ENCODE measurements at places on chromosomes 12 and 14.
A peak's percentile ranks its signal among the peaks of the same experiment; 100 is the strongest.

DNA sequence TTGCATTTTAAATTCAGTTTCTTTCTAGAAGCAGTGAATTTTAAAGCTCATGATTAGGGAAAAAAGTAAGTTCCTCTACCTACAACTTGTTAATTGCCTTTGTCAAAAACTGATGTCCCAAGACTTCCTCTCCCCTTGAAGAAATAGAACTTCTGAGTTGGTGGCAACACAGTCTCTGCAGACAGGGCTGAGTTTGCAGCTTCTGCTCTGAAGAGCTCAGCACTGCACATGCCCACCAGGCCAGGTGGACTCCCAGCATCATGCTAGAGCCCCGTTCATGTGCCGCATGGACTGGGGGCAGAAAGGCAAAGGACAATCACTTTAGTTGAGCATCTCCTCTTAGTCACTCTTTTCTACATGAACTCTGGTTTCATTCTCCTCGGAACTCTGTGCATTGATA is 620.1 kb downstream of the VRK1 start:
- DNase-seq, result no peak

- DNase-seq, result no peak
Measured at GRCh38 chr12:82069931-82070514, 288.2 kb downstream of the CCDC59 start.

GRCh38 chr12:105705765-105706164 is 375.3 kb downstream of the C12orf75 start:
- DNase-seq, result peak; percentile 3

GRCh38 chr12:16174282-16174681 is 103.2 kb downstream of the SLC15A5 start:
- DNase-seq, result no peak

- no peak for DNase-seq
Measured at GRCh38 chr14:97788364-97788763, 991.2 kb downstream of the VRK1 start.

GRCh38 chr12:108935159-108935763 is 55.4 kb downstream of the DAO start:
- DNase-seq, result no peak

DNA sequence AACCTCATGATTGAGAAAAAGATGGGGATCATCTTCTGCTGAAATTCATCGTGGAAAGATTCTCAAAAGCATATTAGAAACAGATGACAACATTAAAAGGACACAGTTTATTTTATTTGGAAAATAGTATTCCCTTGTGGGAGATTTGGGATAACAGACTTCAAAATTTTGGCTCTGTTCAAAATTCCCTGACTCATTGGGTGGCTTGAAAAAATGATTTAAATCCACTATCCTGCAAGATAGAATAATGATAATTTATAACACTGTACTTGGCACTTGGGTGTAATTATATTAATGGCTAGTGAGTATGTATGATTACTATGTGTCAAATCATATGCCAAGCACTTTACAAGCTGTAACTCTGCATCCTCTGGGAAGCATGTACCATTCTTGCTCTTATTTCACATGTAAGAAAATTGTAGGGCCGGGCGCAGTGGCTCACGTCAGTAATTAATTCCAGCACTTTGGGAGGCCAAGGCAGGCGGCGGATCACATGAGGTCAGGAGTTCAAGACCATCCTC is 128.8 kb downstream of the LMNTD1 start:
- no peak for DNase-seq

DNA sequence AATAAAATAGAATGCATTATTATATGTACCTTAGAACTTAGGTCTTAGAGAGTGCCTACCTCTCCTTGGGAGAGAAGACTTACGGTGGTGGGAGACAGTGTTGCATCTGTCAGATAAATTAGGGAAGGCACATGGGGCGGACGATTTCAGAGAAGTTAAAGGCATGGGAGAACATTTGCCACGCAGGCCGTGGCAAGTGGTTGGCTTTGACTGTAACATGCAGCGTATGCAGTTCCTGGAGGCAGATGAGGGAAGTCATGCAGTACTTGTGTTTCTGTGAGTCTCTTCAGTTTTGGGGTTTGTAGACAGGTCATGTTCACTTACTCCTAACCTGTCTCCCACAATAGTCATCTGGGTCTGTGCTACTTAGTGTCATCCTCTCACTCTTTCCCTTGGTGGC is 43.6 kb downstream of the ETV6 start:
- DNase-seq, result no peak

GRCh38 chr12:117000316-117000715 is 89.6 kb downstream of the FBXW8 start:
- DNase-seq, result no peak

- DNase-seq, result peak; percentile 32
Measured at GRCh38 chr14:23704890-23705289, 68.7 kb downstream of the DHRS2 start.

DNA sequence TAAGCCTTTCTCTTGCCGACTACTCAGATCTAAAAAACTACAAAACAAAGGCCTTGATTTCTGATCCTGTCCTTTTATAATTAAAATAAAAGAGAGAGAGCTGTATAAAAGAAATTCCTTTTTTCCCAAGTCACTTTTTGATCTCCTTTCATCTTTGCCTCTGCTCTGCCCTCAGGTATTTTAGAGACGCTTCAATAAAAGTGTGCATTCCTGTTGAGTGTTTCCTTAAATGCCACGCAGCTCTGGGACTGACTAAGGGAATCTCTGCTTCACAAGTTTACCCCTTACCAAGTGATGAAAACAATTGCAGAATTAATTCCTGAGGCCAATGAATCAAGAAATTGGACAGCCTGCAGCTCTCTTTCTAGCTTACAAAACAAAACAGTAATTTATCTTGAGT is 1109.8 kb downstream of the TMTC2 start:
- no peak for DNase-seq

DNA sequence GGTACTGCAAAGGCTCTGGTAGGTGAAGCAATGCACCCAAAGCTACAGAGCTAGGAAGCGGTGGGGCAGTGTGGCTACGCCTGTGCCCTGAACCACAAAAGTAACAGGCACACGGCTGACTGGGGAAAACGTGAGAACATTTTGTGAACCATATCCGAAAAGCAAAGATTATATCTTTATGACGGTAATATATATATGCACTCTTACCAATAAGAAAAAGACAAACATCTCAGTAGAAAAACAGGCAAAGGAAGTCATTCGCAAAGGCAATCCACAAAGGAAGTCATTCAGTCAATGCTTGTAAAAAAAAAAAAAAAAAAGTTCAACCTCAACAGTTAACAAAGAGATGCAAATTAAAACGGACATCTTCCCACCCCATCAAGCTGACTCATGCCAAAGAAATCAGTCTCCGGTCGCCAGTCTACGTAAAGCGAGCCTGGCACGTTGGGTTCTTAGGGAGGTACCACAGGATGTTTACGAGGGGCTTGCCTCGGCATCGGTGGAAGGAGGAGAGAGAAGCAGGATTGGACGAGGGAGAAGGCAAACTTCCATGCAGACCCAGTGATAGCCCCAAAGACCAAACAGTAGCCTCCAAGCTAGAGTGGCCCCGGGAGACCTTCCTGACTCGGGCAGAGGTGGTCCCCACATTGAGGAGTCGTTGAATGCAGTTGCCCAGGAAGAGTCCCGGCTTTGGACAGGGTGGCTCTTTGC is 39.4 kb upstream of the PPP2R5C start:
- DNase-seq, result no peak

Measured in NCI-H524 (cell line).